CD4-positive, alpha-beta T cell treated with Interleukin-1 beta for 1 hour (primary cell): ENCODE measurements at places on chromosomes 11 and 22.
A peak's percentile ranks its signal among the peaks of the same experiment; 100 is the strongest.

DNA sequence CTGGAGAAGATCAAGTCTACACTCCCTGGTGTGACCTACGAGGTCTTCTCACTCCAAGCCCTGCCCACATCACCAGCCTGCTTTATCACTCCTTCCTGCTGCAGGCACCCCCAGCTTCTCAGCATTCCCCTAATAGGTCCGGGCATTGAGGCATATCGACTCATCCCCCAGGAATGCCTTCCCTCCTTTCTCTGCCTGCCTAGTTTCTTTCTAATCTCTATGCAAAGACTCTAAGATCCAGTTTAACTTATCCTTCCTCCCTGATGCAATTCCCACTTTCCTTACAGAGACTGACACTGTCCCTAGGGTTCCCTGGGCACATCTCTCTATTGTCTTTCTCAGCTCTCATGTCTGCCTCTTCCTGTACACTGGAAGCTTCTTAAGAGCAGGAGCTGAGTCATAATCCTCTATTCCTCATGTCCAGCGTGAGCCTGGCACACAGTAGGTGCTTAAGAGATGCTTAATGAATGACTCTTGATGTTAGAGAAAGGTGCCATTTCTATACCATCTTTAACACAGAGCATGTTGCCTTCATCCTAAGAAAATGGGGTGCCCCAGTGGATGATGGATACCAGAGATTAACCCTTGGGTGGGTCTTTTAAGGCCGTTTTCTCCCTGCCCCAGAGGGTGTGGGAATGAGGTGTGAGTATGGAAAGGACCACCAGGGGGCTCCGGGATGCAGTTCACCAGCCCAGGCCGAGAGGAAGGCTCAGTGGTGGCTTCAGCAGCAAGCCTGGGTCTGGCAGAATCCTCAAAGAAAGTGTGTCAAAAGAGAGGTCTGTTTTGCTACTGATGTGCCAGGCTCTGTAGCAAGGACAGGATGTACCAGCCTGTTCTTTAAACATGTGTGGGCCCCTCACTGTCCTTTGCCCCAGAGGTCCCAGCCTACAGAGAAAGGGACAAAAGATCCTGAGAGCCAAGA is 34.7 kb downstream of the PARVA start:
- DNase-seq = no peak

- no peak for DNase-seq
These were observed 473.7 kb downstream of the TBC1D22A start for GRCh38 chr22:47236161-47236560.

GRCh38 chr22:19707347-19708290 is 6.7 kb upstream of the SEPTIN5 start:
- no peak for DNase-seq

- DNase-seq = no peak
These were observed 309.7 kb upstream of the C11orf87 start for GRCh38 chr11:109112261-109112660.

GRCh38 chr22:44624689-44625420 is 77.1 kb upstream of the PRR5 start:
- DNase-seq = no peak

GRCh38 chr22:37629928-37630327 is 9.5 kb upstream of the SH3BP1 start:
- DNase-seq = no peak

GRCh38 chr11:77444261-77444660 is 29.6 kb downstream of the PAK1 start:
- DNase-seq = no peak

DNA sequence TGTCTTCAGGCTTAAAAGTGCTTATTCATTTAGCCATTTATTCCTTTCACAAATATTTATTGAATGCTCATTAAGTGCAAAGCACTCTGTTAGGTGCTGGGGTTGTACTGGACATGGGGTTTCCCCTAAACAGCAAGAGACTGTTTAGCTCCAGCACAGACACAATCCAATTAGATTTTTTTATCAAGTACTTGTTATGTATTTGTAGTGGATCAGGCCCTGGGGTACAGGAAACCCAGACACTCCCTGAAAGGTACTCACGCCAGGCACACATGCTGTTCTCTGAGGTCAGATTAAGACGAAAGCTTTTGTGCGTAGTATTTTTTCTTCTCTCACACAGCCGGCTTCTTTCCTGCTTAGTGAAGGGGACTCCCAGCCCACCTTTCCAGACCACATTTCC is 218.1 kb upstream of the PLET1 start:
- no peak for DNase-seq

DNA sequence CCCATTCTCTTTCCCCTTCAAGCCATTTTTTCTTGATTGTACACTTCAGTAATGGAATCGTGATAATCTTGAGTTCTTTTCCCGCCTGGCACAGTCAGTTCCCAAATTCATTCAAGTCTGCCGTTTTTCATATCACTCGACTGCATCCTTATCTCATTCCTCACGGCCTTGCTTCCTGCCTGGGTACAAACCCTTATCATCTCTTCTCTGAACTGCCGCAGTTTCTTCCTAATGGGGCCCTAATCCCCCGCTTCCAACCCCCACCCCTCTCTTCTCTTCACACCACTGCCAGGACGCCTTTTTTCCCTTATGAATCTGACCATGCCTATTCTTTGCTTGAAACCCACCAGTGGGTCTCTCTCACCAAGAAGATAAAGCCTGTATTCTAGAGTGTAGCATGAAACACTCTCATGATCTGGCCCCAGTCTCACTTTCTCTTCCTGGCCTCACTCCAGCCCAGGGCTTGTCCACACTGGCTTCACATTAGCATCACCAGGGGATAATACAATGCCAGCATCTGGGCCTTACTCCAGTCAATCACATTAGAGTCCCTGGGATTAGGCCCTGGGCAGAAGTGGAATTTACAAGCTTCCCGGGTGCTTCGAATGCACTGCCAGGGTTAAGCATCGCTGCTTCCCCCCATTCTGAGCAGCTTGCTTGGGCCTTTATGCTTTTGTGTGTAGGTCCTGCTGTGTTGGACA is 102.1 kb downstream of the FBXO7 start:
- DNase-seq = no peak

- no peak for DNase-seq
These were observed 90.5 kb downstream of the NTM start for GRCh38 chr11:131460931-131461330.

DNA sequence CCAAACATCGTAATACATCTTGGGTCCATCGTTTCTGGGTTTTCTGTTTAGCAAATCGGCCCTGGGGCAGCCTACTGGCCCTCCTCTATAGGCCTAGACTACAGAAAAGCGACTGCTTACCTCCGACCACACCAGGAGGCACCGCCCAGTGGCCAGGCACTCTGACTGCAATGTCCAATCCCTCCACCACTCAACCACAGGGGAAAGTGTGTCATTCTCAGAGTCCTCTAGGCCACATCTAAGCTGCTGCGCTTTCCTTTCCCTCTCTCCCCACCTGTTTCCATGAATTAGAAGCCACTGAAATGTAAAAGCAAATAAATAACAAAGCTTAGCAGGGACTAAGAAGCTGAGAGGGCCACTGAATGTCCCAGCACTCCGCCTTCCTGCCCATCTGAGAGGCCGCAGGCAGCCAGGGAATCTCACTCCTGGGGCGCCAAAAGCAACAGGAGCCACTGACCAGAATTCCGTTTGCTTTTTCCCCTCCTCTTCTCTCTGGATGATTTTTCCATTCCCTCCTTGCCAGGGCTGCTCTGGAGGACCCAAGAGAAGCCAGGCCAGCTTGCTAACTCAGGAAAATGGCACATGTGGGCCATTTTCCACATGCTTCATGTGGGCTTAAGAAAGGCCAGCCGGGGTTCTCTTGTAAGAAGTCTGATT is 50.1 kb upstream of the FLI1 start:
- no peak for DNase-seq

DNA sequence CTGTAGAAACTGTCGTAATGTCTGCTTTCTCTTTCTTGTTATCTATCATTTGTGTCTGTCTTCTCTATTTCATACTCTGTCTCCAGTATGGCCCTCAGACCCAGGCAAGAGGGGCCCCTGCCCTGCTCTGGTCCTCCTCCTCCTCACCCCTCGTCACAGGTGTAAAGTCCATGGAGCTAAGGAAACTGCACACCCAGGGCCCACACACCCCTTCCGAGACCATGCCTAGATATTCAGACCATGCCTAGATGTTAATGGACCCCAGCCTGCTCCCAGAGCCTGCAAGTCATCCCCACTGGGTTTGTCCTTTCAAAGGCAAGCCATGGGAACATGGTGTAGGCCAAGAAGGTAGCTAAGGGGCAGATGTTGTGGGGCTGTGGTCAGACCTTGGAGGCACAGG is 24.1 kb upstream of the ANO1 start:
- DNase-seq = no peak

- DNase-seq = no peak
These were observed 44.7 kb upstream of the SHISAL1 start for GRCh38 chr22:44357296-44357965.

DNA sequence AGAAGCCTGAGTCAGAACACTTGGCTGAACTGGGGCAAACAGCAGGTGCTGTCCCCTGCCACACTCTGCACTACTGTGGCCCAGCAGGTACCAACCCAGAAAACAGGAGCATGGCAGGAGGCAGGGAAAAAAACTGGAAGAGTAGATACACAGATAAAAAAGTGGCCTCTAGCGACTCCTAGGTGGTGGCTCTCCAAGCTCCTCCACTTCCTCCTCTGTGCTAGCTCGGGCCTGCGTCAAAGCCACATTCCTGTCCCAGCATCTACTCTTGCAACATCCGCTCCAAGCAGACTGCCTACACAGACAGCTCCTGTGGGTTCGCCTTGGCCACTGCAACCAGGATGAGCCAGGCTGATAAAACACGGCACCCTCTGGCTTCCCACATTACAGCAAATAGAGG is 6.9 kb downstream of the OR8B12 start:
- DNase-seq = peak; percentile 17

- DNase-seq = no peak
These were observed 763 bp downstream of the SMIM45 start for GRCh38 chr22:41952713-41953112.

- DNase-seq = no peak
These were observed 201.6 kb upstream of the NAV2 start for GRCh38 chr11:19511066-19511412.

- no peak for DNase-seq
These were observed 23.3 kb upstream of the EIF3D start for GRCh38 chr22:36552289-36552688.

- DNase-seq = no peak
These were observed 45.4 kb downstream of the CASP12 start for GRCh38 chr11:104852811-104853210.

GRCh38 chr22:22858559-22858937 is 29.1 kb upstream of the IGLL5 start:
- no peak for DNase-seq

DNA sequence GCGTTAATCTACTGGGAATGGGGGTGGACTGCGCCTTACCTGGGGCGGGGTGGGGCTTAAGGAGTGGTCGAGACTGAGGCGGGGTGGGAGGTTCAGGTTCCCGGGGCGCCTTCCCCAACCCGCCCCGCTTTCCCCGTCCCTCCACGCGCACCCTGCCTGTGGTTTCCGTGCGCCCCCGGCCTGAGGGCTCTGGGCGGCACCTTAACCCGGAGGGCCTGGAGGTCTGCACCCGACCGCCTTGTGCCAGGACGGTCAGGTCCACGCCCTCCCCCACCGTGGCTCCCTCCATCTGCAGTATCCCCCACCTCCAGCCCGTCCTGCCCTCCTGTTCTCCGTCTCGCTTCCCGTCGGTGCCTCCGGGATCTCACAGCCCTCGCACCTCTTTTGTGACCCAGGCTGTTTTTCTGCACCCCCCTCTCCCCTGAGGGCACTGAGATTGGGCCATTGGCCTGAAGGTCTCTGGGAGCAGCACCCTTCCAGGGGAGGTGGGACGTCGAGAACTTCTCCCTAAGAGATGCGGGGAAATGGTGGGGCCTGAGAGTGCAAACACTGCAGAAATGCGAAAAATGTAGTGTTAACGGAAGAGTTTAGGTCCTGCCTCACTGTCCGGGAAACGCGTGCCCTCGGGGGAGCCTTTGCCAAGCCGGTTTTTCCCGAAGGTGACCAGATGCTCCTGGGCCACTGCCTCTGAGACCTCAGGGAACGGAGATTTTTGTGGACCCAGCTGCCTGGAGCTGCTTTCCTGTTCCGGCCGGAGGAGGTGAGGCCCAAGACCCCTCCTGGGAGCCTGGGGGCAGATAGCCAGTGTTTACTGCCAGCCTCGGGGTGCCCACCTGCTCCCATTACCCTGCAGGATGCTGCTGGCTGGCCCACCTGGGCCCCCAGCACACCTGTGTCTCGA is 1.2 kb upstream of the ASCL2 start:
- no peak for DNase-seq

DNA sequence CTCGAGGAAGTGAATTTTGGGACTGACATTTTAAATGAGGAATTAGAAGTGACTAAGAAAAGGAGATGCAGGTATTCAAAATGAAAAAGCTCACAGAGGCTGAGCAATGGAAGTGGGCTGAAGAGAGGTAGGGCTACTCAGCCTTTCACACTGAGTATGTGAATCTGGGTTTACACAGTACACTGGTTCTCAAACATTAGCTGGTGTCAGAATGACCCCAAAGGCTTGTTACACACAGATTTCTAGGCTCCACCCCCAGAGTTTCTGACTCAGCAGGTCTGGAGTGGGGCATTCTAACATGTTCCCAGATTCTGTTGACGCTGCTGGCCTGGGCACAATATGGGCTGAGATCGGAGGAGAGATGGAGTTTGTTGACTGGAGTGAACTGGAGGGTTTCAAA is 32.8 kb downstream of the CADM1 start:
- DNase-seq = no peak

- DNase-seq = no peak
These were observed 72.1 kb upstream of the SLC22A12 start for GRCh38 chr11:64518928-64519327.

GRCh38 chr11:898143-898511 is 12.5 kb downstream of the CHID1 start:
- DNase-seq = no peak

GRCh38 chr11:12884751-12885318 is 124.3 kb upstream of the RASSF10 start:
- DNase-seq = no peak

GRCh38 chr11:11915625-11916024 is 73.9 kb downstream of the USP47 start:
- DNase-seq = no peak

DNA sequence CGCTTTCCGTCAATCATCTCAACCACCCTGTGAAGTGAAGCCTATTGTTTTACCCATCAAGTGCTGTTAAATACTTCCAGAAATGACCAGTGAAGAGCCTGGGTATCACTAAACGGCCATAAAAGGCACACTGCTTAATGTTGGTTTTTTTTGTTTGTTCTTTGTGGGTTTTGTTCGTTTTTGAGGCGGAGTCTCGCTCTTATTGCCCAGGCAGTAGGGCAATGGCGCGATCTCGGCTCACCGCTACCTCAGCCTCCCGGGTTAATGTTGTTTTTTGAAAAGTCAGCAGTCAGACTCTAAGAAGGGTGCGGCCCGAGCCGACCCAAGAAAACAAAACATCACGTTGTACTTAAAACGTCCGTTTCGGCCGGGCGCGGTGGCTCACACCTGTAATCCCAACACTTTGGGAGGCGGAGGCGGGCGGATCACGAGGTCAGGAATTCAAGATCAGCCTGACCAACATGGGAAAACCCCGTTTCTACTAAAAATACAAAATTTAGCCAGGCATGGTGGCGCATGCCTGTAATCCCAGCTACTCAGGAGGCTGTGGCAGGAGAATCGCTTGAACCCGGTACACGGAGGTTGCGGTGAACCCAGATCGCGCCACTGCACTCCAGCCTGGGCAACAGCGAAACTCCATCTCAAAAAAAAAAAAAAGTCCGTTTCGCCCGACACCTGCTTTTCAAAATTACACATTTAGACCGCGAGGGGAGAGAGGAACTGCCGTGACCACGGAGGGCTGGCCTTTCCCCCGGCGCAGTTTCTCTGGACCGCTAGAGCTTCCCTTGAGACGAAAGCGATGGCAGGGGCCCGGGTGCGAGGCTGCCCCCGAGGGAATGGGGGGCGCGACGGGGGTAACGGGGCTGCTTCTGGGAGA is 714 bp downstream of the CD59 start:
- DNase-seq = peak; percentile 50
